ENCODE measurements at places on chromosomes 6 and 20.

GRCh38 chr6:109872549-109872948 lies 105.6 kb upstream of the GPR6 start:
- no peak for DNase-seq

GRCh38 chr6:129732542-129732941 lies 22.6 kb upstream of the ARHGAP18 start:
- no peak for DNase-seq

DNA sequence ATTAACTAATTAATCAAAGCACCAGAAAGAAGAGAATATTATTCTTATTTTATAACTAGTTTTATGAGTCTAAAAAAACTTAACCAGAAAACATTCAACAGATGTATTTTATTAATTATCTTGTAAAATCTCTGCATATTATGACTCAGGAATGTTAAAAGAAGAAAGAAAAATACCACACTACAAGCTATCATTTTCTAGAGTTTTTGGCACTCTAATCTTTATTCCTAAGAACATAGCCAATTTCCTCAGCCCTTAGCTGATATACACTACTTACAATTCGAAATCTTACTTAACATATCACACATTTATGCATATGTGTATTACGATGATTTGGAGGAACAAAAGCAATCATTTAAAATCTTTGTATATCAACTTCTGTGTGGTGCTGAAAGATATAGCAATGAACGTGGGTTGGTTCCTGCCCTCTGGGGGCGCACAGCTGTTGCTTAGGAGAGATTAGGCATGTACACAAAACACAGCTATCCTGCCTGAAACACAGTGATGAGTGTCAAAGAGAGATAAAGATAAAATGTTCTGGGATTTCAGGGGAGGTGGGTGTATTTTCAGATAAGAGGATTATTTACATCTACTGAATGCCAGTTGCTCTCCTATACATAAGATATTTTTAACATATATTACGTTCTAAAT lies 404.5 kb downstream of the SYNE1 start:
- DNase-seq: no peak

GRCh38 chr6:25202504-25202903 lies 76.7 kb upstream of the CARMIL1 start:
- DNase-seq: no peak

DNA sequence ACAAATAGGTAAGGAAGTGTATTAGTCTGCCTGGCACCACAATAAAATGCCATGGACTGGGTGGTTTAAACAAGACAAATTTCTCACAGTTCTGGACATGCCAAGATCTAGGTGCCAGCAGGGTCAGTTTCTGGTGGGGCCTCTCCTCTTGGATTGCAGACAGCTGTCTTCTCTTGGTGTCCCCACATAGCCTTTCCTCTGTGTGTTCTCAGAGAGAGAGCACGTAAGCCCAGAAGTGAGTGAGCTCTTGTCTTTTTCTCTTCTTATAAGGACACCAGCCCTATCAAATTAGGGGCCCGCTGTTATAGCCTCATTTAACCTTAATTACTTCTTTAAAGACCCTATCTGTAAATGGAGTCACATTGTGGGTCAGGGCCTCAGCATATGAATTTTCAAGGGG lies 28.3 kb downstream of the SMPDL3A start:
- no peak for DNase-seq

- no peak for DNase-seq
These were observed 231.4 kb downstream of the PAX1 start for GRCh38 chr20:21936720-21937380.

DNA sequence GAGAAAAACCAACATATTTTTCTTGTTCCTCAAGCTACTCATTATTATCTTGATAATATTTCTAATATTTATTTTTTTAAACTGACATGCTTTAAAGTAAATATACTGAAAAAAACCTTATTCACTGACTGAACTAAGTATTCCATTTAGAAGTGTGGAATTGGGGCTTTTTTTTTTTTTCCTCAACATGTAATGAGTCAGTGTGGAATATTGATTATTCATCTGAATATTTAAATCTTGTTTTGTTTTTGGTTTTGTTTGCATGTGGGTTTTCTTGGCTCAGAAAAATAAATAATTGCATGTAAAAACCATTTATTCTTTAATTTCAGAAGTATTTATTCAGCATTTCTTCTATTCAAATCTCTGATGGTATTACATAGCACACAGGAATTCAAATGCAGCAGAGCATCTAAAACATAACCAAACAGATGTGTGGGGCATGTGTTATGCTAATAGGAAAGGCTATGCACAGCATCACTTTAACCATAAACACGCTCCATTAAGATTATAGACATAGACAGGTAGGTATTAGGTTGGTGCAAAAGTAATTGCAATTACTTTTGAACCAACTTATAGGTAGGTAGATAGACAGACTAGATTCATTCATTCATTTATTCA lies 166.5 kb downstream of the PLCB1 start:
- no peak for DNase-seq

GRCh38 chr6:42217157-42217518 lies 523 bp downstream of the MRPS10 start:
- DNase-seq: no peak

DNA sequence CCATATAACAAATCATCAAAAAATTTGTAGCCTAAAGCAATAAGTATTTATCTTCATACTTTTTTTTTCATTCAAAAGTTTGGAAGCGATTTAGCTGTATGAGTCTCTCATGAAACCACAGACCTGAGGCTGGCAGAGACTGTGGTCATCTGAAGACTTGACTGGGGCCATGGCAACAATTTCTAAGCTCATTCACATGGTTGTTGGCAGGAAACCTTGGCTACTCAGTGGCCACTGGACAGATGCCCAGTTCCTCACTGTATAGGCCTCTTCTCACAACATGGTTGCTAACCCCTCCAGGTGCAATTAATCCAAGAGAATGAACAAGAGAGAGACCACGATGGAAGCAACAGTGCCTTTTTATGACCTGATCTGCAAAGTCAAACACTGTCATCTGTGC lies 235.9 kb downstream of the BTBD3 start:
- peak; percentile 16 for DNase-seq

- DNase-seq: no peak
These were observed 230.0 kb downstream of the ALDH8A1 start for GRCh38 chr6:134719911-134720310.

- no peak for DNase-seq
These were observed 58.7 kb downstream of the MAP3K4 start for GRCh38 chr6:161050134-161050765.

DNA sequence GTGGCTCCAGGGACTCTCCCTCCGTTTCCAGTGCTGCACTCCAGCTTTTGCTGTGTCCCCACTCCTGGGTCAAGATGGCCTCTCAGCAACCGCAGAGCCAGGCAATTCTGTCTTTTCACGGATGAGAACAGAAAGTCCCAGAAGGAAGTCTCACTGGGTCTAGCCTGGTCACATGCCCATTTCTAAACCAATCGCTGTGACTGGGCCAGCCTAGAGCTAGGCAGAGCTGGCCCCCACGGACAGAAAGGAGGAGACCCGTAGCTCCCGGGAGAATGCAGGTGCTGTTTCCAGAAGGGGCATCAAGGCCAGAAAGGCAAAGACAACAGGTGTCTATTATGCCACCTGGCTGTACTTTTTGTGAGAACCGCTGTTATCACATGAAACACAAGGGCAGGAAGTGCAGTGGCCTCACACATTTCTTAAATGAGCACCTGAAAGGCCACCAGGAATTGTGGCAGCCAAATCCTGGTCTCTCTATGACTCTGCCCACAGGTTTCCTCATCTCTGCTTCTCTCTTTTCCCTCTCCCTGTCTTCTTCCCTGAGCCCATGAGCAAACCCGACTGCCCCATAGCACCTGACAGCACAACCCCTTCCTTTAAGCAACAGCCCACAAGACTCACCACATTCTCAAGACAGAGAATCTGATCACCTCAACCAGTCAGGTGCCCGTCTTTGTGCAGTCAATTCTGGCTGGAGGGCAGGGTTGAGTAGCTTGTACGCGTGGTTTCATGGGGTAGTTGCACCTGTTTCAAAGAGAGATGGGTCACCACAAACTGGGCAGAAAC lies 37.1 kb upstream of the B4GALT5 start:
- DNase-seq: no peak

DNA sequence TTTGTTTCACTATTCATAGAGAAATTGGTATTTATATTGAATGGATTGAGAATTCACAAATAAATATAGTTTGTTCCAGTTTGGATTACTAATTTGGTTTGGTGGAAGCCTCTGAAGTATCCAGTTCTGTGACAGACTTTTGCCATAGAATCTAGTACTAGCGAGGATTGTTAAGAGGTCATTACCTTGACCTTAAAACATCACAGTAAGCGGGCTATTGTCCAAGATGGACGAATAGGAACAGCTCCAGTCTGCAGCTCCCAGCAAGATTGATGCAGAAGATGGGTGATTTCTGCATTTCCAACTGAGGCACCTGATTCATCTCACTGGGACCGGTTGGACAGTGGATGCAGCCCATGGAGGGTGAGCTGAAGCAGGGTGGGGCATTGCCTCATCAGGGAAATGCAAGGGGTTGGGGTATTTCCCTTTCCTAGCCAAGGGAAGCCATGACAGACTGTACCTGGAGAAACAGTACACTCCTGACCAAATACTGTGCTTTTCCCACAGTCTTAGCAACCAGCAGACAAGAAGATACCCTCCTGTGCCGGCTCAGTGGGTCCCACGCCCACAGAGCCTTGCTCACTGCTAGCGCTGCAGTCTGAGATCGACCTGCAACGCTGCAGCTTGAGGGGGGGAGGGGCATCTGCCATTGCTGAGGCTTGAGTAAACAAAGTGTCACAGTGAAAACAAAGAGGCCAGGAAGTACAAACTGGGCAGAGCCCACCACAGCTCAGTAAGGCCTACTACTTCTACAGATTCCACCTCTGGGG lies 66.4 kb upstream of the NEDD9 start:
- DNase-seq: peak; percentile 26

DNA sequence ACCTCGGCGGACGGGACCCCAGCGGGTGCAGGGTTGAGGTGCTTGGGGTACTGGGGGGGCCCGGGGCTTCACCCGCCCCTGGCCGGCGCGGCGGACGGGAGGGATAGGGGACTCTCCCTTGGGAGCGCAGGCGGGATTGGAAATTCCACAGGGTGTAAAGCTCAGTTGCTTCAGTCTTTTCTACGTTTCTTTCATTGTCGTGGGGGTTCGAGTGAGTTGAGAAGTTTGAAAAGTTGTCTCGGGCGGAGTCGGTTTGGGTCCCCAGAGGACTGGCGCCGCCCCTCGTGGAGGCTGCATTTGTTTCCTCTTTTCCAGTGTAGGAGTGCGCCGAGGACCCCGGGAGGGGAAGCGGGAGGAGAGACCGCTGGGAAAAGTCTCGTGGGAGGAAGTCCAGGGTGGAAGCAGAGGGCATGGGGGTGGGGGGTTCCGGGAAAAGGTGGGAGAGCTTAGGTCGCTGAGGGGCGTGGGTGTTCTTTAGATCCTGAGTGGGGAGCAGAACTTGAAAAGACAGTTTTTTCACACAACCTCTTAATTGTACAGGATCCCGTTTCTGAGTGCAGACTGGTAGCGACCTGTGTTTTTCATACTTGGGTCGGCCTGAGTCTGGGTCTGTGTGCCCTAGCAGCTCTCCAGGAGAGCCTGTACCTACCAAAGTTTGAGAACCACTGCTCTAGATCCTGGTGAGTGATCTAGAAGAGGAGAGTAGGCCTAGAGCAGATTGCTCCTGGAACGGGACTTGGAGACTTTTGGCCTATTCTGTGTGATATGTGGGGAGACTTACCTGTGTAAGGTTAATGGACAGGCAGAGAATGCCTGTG lies 495 bp downstream of the FAM83B start:
- DNase-seq: no peak

DNA sequence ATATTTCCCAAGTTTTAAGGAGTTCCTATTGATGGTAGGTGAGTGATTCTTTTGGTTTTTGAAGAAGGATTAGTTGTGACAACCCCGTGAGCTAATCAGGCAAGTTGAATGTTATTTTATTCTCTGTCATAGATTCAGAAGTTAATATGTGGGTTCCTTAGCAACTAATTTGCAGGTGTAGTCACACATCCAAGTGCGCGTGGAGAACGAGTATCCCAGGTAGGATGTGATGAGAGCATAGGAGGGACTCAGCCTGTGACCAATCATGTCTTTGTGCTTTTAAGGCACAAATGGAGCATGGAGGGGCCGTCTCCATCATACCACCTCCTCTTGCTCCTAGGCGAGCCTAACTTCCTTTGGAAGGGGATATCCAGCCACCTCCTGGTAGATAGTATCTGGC lies 41.1 kb downstream of the PPP1R14C start:
- DNase-seq: no peak

- DNase-seq: no peak
These were observed 658 bp downstream of the CUL7 start for GRCh38 chr6:43052842-43053544.

DNA sequence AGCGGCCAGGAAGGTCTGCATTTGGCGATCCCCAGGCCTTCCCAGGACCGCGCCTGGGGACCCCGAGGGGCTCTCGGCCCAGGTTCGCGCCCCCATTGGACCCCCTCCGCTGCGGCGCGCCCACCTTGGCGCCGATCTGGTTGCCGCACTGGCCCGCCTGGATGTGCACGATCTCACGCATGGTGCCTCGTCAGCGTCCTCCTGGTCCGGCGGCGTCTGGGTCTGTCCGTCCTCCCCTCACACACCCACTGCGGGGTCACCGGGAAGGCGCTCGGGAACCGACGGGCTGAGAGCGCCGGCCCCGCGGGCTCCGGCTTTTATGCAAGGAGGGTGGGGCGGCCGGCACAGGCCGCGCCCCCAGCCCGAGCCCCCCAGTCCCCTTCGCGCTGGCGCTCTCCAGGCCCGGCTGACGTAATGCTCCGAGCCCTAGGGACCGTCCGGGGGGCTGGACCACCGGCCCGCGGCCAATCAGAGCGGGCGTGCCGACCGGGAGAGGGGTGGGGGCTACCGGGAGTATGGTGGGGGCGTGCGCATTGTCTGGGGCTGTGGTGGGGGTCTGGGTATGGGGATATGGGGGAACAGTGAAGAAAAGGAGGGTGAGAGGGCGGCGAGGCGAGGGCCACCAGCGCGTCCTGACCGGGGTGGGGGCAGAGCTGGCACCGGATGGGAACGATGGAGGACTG lies at the start of gene TUBB2B:
Gene TUBB2B (minus strand): TSS at position 291 of the 683 bp plus-strand sequence. CDS start 110 bp downstream, at position 181.
- DNase-seq: peak; percentile 97

DNA sequence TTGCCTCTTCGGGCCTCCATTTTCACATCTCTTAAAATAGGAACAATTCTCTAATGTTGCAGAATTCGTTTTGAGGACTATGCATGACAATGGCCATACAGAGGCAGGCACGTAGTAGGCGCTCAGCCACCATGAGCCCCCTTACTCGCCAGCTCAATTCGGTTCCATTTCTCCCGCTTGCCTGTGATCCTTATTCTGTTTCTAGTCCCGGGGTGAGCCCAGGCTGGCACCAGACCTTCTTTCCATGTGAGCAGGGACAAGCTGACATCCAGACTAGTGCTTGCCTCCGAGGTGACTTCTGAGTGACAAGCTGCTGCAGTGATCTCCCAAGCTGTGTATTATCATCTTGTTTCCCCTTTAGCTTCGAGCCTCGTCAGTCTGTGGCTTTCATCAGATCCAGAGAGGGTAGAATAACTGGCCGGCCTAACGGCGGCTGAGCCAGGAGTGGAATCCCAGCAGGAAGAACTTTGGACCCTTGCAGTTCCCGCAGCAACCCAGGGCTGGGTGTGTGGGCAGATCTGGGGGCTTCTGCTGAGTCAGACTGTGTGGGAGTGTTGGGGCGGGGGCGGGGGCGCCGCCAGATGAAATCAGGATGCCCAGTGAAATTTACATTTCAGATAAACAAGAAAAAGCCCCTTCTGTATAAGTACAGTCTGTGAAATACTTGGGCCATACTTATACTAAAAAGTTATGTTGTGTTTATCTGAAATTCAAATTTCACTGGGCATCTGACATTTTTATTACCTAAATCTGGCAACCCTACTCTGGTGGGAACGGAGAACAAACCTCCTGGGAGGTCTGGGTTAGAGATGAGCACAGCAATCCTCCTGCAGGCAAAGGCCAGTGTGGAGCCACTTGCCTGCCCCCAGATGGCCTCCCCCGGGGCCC lies 10.9 kb downstream of the BANF2 start:
- DNase-seq: no peak

GRCh38 chr6:46357591-46357990 lies 133.7 kb downstream of the RCAN2 start:
- DNase-seq: no peak
